WTC11 (cell line): ENCODE measurements at places on chromosomes 4 and X. TPM values are rescaled to one million over a fixed set of nuclear protein-coding genes. Genes with fewer than 3 reads are reported as not detected.

DNA sequence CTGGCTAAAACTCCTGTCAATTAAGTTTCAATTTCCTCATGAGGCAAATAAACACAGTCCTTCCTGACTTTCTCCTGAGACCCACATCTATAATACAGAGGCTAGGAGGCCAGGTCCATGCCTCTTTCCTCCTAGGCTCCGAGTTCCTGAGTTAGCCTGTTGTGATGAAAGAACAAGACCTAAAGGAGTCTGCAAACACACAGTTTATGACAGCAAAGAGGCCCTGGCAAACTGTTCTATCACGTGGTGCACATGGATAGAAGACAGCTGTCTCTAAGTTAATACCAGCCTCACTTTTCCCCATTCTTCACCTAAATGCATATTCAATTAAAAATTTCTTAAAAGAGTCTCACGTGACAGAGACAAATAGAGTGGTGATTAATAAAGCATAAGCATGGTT lies 145.2 kb downstream of the TET2 start:
- DNase-seq = no peak

CLTRN gene
- 1.4 to 2.2 TPM (median 2.2 TPM) in 3 replicates for total RNA-seq

P2RY8 gene
- total RNA-seq = 0.32 to 0.37 TPM (median 0.32 TPM) in 3 replicates

DNA sequence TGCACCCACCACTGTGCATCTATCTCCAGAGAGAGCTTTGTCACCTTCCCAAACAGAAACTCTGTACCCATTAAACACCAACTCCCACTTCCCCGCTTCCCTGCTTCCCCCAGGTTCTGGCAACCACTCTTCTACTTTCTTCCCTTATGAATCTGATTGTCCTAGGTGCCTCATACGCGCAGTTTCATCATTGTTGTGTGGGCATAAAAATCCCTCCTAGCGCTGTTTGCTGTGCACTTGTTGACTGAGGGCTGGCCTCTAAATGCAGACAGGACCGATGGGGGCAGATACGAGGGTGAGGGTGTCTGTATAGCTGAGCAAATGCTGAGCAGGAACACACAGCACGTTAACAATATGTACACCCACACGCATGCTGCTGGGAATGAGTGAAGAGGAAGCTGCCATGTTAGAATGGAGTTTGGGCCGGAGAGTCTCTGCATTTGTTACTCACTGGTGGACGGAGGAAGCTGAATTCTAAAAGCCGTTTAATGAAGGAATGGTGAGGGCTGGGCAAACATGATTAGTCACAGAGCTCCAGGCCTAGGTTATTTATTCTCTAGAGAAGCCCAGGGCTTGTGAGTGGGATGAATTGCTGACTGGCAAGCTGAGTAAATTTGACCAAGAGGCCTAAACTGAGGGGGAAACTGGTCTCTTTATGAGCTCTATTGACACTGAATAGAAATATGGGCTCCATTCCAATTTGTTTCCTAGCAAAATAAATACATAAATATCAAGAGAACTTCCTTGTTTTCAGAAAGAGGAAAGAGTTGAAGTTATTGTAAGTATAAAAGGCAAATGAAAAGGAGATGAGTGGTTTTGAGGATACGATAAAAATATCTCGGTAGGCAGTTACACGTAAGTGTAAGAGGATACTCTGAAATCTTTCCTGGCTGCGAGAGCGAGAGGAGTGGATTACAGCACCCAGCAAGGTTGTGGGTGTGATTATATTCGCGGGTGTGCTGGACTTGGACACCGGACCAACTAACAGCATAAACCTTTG lies 95.9 kb upstream of the RPS6KA3 start:
- no peak for DNase-seq

TLR1 gene
- total RNA-seq = 0.28 to 0.34 TPM in 2 of 3 replicates, not detected in the other

NUDT10 gene
- 17.7 to 22.2 TPM (median 18.1 TPM) in 3 replicates for total RNA-seq

GRCh38 chr4:111781611-111782010 lies 363.6 kb upstream of the FAM241A start:
- DNase-seq = no peak

- no peak for DNase-seq
Measured at GRCh38 chr4:73679836-73680235, 59.6 kb upstream of the RASSF6 start.

DNA sequence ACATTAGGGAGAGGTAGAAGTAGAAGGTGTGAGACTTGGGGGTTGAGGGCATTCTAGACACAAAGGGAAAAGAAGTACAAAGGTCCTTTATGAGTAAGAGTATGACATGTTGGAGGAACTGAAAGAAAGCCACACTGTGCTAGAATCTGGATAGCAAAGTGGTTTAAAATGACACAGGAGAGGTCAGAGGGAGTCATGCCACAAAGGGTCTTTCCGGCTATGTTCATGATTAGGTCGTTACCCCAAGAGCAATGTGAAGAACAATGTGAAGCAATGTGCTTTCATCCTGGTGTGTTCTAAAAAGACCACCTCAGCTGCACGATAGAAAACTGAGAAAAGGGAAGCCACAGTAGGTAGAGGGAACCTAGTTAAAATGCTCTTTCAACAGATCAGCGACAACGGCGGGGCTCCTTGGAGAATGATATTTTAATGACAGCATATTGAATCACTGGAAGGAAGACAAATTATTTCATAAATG lies 29.2 kb downstream of the SMIM14 start:
- DNase-seq = no peak

- DNase-seq = no peak
Measured at GRCh38 chr4:162392946-162393345, 229.1 kb upstream of the FSTL5 start.

STEEP1 gene
- total RNA-seq = 24.2 to 25.8 TPM (median 25.5 TPM) in 3 replicates

- no peak for DNase-seq
Measured at GRCh38 chrX:44451056-44451455, 91.6 kb downstream of the FUNDC1 start.
